ENCODE measurements at places on chromosomes 7 and 10.

GRCh38 chr7:70849580-70850235, 282.2 kb upstream of the GALNT17 start:
- no peak for DNase-seq

GRCh38 chr10:100325158-100325557, 4.9 kb downstream of the PKD2L1 start:
- DNase-seq, result no peak

DNA sequence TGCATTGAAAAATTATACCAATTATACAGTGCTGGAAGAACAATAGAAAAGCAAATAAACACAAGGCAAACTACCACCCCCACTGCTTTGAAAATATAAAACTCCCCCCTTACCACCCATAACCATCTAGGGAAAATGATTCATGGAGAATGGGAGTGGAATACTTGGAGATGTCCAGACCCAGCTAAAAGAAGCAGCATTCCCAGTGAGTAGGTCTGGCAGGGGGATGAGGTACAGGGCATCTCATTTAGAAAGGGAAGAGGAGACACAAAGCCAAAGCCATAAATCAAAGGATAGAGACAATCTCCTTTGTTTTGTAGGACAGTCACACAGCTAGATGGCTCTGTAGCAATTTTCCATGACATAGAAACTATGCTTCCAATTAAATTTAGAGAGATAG, 36.0 kb upstream of the DGKI start:
- DNase-seq, result no peak

DNA sequence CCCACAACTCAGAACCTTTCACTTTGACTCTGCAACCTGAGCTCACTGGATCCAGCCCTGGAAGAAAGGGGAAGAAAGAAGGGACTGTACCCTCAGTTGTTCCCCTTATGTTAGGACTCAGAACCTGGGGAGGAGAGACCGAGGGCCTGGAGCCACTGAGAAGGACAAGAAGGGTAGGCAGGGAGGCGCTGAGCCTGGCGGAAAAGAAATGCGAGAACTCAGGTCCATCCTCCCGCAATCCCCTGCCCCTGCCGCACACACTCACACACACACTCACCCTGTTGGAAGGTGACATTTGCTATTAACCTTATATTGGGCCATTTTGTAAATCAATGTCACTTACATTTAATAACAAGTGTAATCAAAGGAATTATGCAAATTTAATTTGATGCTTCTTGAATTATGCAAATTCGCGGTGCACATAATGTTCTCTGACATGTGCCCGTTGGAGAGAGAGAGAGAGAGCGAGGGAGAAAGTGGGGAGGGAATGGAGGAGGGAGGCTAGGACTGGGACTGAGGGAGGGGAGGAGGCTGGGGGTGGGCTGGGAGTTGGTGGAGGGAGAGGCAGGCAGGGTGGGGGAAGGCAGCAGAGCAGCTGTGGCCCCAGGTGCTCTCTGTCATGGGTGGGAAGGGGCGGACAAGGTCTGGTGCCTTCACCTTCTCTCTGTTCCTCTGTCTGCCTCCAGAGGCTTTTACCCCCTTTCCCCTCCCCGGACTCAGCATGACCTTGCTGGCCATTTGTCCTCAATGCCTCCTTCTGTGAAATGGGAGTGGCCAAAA, 99.6 kb upstream of the PAX2 start:
- no peak for DNase-seq

DNA sequence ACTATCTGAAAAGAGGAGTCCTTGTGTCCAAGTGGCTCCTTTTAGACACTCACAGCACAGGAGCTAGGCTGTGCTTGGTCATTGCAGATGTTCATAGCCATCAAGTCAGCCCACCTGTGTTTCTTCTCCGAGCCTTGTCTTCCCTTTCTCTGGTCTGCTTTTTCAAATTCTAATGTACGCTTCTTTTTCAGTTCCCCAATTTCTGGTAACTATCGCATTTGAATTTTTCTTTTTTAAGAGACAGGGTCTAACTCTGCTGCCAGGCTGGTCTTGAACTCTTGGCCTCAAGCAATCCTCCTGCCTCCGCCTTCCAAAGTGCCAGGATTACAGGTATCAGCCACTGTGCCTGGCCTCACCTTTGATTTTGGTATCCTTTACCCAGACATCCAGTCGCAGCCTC, 18.9 kb downstream of the APBB1IP start:
- DNase-seq, result no peak

Data from activated CD4-positive, CD25-positive, alpha-beta regulatory T cell treated with anti-CD3 and anti-CD28 coated beads, Interleukin-2, amount 50 U/mL, for 72 hours (primary cell).